Stimulated activated naive CD4-positive, alpha-beta T cell treated with Interleukin-2 at 50 U/mL for 16 hours (primary cell): ENCODE measurements at places on chromosomes 1 and 21.

GRCh38 chr1:116126281-116126680 is 15.1 kb downstream of the MAB21L3 start:
- no peak for DNase-seq

DNA sequence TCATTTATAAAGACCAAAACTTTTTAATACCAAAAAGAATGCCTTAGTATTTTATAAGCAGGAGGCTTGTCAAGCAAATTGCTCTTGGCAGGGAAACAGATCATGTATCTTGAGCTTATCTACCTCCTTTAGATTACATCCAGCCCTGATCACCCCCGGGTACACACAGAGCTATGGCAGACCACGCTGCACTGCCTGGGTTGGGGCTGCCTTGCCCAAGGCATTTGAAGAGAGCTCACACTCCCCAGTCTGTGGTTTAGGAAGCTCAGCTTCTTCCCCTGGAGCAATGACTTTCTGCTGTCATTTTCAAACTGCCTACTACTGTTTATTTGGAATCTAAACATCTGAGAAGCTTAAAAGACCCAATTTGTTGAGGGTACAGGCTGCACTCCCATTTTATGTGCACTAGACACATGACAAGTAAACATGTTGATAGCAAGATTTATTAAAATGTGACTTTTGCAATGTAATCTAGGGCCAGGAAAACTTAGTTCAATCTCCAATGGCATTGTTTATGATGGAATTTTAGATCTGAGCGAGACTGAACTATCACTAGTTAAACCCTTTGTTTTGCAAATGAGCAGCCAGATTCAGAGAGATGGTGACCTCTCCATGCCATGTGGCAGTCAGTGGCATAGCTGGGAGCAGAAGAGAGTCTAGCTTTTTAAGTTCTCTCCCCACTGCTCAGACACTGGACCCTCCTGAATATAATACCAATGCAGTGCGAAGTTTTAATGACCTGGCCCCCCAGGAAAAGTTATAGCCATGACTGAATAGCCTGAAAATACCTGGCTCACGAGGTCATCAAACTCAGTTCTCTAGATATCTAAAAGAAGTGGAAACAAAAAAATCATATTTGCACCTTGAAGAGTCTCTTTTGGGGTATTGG is 214.9 kb downstream of the HLX start:
- DNase-seq, result no peak

DNA sequence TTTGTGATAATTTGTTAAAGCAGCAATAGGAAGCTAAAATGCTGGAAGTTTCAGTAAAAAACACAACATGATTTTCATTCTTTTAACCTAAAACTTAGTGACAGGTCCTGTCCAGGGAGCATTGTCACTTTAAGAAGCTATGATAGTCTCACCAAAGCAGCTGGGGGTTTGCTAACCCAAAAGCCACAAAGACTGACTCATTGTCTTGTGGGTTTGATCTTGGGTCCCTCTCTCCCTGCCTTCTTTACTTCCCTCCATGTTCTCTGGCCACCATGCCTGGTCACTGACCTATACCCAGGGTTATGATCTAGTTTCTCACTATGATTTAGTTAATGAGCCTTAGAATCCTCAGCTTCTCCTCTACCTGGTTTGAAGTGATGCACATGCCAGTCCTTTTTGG is 213.5 kb upstream of the PTGFR start:
- no peak for DNase-seq

DNA sequence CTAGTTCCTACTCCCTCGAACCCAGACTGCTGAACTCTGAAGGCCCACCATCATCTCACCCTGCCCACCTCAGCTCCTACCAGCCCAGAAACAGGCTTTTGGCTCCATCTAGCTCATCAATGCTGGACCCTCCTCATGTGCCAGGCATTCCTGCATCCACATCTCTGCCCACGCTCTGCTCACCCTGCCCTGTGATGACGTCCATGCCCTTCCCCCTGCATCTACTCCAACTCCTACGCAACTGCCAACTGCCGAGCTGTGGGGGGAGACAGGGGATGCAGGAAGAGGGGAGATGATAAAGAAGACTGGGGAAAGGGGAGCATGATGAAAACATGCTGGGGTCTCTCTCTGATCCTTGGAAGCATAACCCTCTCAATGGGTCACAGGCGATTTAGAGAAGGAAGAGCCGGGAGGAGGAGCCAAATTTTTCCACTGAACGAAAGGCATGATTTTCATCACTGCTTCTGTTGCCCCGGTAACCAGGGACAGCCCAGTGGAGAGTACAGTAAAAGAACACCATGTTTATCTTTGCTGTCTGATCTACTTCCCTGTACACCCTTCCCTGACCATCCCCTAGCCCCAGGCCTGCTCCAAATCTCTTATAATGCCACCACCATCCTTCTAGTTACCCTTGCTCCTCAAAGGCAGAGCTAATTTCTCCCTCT is 44.3 kb downstream of the CD34 start:
- no peak for DNase-seq

GRCh38 chr1:167617153-167618147 is 12.6 kb upstream of the RCSD1 start:
- DNase-seq, result no peak

GRCh38 chr1:44236490-44237272 is 23.4 kb downstream of the DMAP1 start:
- DNase-seq, result no peak
